Left ventricle myocardium superior (tissue), 1 donor: ENCODE measurements at places on chromosomes 11 and 22.

- DNase-seq, result no peak
Measured at GRCh38 chr22:41696703-41697102, 2.6 kb upstream of the MEI1 start.

GRCh38 chr11:92257536-92257935 lies 32.9 kb downstream of the FAT3 start:
- no peak for DNase-seq

DNA sequence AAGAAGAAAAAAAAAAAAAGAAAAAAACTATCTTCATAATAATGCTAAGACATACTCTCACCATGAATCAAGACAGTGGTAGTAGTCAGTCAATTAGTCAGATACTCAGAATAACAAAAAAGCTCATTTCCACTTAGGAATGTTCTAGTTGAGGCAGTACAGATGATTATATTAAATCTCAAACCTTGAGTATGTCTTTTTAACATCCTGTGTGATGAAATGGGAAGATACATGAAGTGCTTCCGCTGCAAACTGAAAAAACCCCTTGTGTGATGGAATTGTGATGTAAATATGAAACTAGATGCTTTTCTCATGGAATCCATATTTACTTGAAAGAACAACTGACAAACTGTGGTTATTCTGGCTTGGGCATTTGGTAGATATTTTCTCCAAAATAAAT lies 13.7 kb downstream of the AMOTL1 start:
- DNase-seq, result no peak

GRCh38 chr11:57386178-57386940 lies 4.1 kb downstream of the PRG2 start:
- DNase-seq, result no peak
